ENCODE measurements at places on chromosomes 7 and 10.

DNA sequence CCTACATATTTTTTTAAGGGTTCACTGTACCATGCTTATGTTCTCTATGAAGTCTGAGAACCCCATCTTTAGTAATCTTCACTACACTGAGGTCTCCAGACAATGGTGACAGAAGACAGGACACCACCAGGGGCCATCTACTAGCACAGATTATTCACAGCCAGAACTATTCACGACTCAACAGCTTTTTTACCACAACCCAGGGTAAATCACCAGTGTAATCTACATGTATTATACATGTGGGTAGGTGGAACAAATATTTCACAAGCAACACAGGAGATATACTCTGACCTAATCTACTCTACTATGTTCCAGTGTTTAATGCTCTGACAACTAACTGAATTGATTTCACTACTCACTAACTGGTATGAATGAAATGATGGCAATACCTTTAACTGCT lies 136.1 kb downstream of the ELMO1 start:
- DNase-seq, result no peak

- DNase-seq, result no peak
Measured at GRCh38 chr7:96471606-96472005, 149.7 kb upstream of the SLC25A13 start.

DNA sequence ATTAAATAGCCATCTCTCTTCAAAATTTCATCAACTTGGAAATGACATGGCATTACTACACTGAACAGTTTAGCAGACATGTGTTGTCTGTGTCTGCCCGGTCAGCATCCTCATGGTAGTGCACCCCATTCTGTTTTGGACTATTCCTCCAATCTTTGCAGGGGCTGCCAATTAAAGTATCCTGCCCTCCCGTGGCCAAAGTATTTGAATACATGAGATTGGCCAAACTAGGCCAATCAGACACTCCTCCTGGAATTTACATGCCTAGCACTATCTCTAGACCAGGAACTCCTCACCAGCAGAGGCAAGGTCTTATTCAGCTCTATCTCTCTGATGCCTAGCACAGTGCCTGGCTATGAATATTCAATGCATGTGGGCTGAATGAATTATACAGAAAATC lies 4.4 kb downstream of the SHTN1 start:
- no peak for DNase-seq

DNA sequence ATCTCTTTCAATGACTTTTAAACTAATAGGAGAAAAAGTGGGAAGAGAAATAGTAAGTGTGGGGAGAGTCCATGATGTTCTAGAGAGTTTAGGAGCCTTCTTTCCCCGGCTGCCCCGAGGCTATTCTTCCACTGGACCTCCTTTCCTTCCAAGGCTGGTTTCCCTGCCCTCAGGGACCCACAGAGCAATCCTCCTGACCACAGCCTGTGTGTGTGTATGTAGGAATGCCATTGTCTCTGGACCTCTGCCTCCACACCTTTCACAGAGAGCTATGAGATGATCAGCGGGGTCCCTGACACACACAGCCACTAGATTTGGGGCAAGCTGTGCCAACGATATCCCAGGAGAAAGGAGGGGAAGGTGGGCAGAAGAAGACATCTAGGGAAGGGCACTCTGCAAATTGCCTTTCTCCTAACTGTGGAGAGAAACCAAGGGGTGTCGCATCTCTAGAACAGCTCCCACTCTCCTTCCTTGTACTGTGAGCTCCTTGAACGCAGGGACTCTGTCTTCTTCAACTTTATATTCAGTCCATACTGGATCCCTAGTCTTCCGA lies 13.3 kb upstream of the CHCHD3 start:
- no peak for DNase-seq

DNA sequence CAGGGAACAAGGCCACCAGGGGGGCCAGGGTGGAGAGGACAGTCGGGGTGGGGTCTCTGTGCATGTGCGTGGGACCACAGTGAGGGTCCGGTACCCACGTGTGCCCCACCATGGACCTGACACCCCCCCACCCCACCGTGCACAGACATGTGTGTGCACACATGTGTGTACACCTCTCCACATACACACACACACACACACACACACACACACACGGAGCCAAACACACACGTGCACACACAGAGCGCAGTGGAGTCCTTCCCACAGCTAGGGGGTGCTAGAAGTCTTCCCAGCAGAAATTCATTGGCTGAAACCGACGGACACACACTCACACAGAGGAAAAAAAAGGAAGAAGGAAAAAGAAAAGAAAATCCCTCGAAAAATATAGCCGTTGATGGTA lies 42.8 kb upstream of the GNA12 start:
- DNase-seq, result no peak

GRCh38 chr7:117383483-117384189 lies 43.7 kb downstream of the ASZ1 start:
- DNase-seq, result no peak

GRCh38 chr7:87339373-87339897 lies 6.0 kb upstream of the CROT start:
- no peak for DNase-seq

GRCh38 chr10:58515291-58515941 lies 2.7 kb downstream of the BICC1 start:
- no peak for DNase-seq

DNA sequence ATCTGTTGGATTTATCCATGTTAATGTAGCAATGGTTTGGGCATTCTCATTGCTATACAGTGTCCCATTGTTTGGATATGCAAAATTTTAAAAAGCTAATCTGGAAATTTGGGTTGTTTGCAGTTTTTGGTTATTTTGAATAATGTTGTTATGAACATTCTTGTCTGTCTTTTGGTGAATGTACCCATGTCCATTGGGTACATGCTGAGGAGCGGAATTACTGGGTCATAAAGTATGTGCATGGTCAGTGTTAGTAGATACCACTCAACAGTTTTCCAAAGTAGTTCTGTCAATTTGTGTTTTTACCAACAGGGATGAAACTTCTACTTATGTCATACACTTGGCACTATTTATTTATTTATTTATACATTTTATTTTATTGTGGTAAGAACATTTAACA lies 153.9 kb downstream of the LRMDA start:
- no peak for DNase-seq

DNA sequence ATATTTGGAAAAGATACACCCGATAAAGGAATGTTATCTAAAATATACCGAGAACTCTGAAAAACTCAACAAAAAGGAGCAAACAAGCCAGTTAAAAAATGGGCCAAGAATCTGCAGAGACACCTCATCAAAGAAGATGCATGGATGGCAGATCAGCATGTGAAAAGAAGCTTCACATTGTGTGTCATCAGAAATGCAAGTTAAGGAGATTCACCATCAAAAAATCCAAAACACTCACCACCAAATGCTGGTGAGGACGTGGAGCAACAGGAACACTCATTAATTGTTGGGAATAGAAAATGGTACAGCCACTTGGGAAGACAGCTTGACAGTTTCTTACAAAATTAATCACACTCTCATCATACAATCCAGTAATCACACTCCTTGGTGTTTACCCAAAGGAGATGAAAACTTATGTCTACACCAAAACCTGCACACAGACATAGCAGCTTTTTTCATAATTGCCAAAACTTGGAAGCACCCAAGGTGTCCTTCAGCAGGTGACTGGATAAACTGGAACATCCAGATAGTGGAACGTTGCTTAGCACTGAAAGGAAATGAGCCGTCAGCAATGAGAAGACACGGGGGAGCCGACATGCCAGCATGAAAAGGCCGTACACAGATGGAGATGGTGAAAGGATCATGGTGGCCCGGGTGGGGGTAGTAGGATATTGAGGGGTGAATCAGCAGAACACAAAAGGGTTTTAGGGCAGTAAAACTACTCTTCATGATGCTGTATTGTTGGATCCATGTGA lies 27.9 kb upstream of the PWWP2B start:
- no peak for DNase-seq

DNA sequence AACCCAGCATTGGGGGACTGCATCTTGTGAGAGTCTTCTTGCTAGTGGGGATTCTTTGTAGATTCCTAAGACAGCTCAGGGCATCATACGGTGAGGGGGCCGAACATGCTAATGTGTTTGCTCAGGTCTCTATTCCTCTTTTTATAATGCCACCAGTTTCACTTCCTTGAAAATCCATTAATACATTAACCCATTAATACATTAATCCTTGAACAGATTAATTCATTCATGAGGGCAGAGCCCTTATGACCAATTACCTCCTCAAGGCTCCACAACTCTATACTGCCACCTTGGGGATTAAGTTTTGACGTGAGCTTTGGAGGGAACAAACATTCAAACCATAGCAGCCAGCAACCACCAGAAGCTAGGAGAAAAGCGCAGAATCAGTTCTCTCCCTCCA lies 67.2 kb upstream of the POT1 start:
- DNase-seq, result no peak

DNA sequence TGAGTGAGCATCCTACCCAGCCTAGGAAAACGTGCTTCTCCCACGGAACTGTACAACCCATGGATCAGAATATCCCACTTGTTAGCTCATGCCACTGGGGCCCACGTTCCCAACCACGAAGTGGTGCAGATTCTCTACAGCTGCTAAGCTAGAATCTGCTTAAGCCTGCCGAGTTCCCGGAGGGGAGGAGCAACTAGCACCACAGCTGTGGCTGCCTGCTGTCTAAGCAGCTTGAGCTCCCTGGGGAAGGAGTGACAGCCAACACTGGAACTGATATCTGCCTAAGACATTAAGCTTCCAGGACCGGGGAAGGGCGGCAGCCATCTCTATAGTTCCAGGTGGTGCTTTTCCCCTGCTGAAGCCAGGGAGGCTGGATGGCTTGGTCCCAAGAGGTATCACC lies 334.7 kb upstream of the CHRM2 start:
- DNase-seq, result no peak

DNA sequence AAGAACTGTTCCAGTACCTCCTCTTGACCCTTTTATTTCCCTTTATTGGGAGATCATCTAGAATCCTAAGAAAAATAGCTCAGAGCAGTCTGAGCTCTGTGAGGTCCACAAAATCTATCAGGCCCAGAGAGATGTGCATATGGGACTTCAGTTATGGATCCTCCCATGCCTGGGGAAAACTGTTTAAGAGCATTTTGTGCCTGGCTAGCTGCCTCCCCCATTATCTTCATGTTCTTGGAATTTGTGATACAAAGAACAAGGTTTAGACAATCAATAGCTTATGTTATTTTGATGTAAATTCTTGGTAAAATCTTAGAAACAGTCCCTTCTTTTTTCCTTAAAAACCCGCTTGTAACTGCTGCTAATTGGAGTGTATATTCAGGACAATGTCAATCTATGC lies 75.2 kb downstream of the USP6NL start:
- DNase-seq, result no peak

DNA sequence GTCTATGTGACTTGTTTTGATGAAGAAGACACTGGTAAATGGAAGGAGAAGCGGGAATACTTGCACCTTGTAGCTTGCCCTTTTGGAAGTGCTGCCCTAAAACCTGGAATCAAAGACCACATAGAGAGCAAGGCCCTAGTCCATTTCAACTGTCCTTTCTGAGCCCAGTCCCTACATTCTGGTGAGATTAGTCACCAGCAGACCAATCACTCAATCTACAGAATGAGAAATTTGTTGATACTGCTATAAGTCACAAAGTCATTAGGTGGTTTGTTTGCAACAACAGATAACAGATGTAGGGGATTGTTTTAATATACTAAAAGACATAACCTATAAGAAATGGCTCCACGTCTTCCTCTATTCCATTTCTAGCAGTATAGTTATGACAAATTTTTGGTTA lies 33.6 kb downstream of the WASL start:
- DNase-seq, result no peak

DNA sequence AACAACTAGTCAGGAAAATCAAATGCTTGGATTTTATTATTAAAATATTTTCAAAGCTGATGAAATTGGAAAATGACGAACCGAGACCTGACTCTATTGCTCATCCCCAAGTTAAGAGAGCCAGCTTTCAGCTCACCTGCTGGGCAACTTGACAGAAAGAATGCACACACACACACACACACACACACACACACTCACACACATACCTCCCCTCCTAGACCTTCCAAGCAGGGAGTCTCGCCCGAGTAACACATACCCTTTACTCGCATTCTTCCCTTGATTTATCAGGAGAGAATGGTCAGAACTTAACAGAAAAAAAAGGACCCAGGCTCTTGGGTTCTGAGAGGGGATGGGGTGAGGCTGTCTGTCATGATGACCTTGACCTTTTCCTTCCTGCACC lies 19.1 kb downstream of the GPRIN2 start:
- no peak for DNase-seq

GRCh38 chr10:128573281-128573845 lies 447.1 kb upstream of the MKI67 start:
- no peak for DNase-seq

DNA sequence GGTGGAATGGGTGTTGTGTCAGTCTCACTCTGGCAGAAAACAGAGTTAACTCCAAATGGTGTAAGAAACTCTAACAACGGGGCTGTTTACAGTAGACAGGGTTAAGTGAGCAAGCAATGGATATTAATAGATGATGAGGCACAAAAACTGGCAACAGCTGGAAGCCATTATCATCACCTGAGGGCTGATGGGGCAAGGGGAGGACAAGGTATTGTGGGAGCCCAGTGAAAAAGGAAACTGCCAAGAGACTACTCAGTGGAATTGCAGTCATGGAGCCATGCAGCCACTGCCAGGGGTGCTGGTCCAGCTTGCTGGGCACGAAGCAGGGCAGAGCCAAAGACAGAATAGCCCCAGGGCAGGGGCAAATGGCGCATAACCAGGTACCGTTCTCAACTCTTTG lies 260.7 kb downstream of the BICC1 start:
- no peak for DNase-seq

DNA sequence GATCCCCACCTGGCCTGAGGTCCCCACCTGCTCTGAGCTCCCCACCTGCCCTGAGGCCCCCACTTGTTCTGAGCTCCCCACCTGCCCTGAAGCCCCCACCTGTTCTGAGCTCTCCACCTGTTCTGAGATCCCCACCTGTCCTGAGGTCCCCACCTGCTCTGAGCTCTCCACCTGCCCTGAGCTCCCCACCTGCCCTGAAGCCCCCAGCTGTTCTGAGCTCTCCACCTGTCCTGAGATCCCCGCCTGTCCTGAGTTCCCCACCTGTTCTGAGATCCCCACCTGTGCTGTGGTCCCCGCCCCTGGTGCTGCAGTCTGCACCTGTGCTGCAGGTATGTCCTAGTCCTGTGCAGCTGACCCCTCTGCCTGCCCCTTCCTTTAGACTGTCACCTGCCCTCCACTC lies 561.6 kb downstream of the TCERG1L start:
- DNase-seq, result no peak

GRCh38 chr7:30734497-30734896 lies 17.4 kb upstream of the INMT start:
- no peak for DNase-seq

- DNase-seq, result no peak
Measured at GRCh38 chr10:130458509-130458908, 322.3 kb downstream of the GLRX3 start.

DNA sequence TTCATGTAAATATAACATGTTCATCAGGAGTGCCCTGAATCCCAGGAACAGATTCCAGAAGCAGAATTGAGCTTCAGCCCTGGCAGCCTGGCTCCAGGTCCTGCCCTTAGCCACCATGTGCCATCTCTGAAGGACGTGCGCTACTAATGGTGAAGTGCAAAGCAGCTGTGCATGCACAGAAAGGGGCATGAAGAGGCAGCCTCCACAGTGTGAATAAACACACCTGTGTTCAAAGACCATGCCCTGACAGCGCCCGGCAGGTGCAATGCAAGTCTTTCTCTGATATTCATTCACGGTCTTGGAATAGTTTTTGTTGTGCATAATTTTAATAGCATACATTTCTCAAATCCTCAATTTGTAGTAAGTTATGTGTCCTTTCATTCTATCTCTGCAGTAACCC lies 250.4 kb upstream of the TCERG1L start:
- no peak for DNase-seq
